ENCODE measurements at places on chromosomes 3 and 15.

GRCh38 chr3:151548195-151548594 is 87.3 kb upstream of the IGSF10 start:
- DNase-seq = no peak

GRCh38 chr3:48416091-48416505 is 13.8 kb downstream of the PLXNB1 start:
- no peak for DNase-seq

GRCh38 chr15:34890424-34890823 is 79.1 kb downstream of the AQR start:
- DNase-seq = no peak

DNA sequence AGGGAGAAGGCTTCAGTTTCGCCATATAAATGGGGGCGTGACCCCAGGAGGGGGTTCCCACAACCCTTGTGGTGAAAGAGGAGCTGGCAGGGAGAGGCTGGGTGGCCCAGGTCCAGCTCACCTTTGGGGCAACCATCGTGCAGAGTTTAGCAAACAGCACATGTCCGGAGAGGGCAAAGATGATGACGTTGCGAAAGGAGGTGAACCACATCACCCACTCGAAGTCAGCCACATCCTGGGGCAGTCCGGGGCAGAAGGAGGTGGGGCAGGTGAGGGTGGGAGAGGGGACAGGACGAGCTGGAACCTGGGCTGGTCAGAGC is 3.7 kb downstream of the HHATL start:
- DNase-seq = no peak

DNA sequence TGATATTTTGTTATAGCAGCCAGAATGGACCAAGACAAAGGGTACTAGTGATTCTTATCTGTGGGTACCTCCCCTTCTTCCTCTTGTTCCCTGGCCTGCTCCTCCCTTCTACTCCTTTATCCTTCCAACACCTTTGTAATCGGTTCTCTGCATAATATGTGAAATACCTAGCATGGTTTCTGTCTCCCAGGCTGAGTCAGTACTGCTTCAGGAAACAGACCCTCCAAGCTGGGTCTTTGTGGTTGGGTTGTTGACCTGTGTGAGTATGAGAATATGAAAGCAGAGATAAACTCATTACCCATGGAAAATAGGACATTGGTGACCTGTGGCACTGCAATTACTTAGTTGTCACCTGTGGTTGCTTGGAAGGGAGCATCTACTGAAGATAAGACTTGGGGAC is 69.3 kb upstream of the KLF13 start:
- no peak for DNase-seq

- DNase-seq = no peak
Observed at GRCh38 chr15:39226169-39226937, 354.5 kb upstream of the THBS1 start.

DNA sequence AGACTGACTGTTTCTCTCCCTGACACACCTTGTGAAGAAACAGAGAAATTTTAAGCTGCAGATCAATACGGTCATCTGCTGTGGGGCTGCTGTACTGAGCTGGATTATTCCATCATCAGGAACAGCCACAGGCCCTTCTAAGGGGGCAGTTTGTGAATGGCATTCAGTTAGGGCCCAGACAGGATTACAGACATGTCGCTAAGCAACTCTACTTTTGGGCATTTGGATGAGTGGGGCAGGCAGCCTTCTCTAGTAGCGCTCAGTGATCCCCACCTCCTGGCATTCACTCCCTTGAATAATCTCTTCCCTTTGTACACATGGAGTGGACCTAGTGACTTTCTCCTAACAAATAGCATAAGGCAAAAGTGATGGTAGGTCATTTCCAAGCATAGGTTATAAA is 144.4 kb upstream of the RARB start:
- DNase-seq = no peak

- DNase-seq = no peak
Observed at GRCh38 chr3:120772081-120772480, 29.5 kb downstream of the GTF2E1 start.

- no peak for DNase-seq
Observed at GRCh38 chr3:6518709-6519345, 342.1 kb upstream of the GRM7 start.

DNA sequence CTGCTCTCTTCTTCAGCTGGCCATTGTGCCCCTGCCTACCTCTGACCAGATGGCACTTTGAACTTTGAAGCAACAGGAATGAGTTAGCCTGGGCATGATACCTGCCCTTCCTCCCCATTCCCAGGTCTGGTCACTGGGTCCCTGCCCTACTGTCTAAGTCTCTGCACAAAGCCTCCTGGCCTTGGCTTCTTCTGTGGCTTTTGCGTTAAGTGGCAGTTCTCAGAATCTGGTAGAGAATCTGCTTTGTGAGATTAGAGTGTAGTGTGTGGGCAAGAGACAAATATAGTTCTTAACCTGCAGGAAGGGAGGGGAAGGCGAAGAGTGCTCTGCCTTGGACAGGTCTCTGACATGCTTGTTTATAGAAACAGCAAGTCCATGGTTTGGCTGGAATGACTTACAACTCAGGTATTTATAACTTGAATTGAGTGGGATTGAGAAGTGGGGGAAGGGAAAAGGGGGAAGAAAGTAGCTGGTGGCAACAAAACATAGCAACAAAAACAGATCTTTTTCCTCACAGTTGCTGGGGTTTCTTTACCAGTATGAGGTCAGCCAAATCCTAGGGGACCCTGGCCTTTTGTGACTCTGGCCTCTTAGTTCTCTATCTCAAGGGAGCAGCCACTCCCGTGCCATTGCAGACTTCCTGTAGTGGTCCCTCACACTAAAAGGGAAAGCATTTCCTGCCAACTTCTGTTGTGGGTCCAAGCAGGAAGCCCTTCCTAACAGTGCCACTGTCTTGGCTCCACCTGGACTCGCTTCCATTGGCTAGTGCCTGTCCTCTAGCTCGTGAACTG is 16.7 kb downstream of the MAPKBP1 start:
- no peak for DNase-seq

DNA sequence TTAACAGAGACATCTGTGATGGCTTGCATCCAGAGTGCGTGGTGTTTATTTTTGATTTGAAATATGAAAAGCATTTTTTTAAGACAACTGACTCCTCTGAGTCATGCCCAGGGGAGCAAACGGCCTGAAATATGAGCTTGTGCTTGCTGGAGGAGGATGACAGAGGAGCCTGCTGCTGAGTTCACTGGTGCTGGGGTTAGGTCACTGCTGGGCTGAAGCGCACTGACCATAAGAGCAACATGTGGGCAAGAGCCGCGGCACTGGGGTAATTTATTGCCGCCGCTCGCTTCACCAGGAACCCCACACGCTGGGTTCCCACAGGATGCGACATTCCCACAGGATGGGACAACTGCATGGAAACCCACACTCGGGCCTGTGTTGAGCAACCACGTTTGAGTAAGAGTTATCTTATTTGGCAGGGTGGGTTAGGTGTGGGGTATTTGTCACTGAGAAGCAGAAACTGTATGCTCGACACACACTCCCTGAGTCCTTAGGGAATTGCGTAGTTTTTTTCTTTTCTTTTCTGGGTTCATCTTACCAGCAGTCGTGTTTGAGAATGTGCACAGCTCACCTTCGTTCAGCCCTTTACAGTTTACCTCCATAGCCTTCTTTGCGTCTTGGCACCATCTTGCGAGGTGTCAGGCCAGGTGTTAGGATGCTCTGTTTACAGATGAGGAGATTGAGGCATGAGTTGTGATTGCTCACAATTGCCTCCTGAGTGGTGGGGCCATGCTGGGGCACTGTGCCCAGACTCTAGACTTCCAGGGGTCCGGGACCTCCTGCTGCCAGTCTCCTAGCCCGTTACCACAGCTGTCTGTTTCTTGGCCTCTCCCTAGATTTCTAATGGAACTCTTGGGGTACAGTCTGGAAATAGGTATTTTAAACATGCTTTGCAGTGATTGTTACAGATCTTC is 60.4 kb downstream of the SMAD3 start:
- DNase-seq = peak; percentile 99

GRCh38 chr3:184042617-184043016 is 10.2 kb upstream of the HTR3C start:
- DNase-seq = no peak

Data from HS-27A (cell line).